ENCODE measurements at places on chromosomes 12 and 14.

DNA sequence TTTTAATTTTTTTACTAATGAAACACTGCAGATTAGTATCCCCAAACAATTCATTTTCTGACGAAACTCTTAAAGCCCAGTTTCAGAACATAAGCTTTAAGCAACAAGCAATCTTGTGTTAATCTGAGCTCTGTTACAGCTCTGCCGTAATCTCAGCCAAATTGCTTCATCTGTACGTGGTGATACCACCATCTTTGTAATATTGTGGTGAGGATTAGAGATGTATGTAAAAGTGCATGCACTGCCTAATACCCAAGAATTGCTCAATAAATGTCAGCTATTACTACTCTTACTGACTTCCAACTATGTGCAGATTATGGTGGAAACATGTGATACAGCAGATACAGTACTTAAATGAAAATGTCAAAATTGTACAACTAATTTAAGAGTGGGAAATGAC lies 1.8 kb downstream of the AKAP5 start:
- no peak for DNase-seq

DNA sequence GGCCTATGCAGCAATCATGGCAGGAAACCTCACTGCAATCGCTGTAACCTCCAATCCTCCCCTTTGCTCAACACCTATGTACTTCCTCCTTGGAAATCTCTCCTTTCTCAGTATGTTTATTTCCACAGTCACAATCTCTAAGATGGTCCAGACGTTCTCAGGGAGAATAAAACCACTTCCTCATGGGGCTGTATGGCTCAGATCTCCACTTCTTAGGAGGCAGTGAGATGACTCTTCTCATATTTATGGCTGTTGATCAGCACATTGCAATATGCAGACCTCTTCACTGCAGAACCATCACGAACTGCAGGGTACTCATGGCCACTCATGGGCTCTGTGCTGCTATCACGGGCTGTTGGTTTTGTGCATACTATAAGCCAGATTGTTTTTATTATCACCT lies 17.1 kb upstream of the OR4K17 start:
- no peak for DNase-seq

DNA sequence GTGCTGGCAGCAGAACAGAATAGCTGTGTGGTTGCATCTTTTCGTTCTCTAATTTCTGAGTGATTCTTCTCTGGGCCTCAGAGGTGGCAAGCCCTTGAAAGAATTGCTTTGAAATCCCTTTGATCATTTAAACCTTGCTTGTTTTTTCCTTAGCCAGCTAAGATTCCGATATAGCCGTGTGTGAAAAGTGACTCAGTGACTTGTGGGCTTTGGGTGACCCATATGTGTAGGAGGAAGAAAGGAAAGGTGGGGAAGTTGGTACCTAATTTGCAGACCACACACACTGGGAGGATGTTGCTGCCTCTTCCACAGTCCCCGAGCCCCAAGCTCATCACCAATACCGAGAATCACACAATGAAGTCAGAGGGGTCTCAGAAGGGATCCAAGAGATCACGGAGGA lies 18.8 kb downstream of the SLC24A4 start:
- DNase-seq: no peak

GRCh38 chr12:62736596-62736995 lies 198.4 kb downstream of the PPM1H start:
- DNase-seq: no peak

- no peak for DNase-seq
Observed at GRCh38 chr12:28887461-28887990, 261.6 kb upstream of the FAR2 start.

- no peak for DNase-seq
Observed at GRCh38 chr12:66774929-66775328, 96.1 kb upstream of the GRIP1 start.

DNA sequence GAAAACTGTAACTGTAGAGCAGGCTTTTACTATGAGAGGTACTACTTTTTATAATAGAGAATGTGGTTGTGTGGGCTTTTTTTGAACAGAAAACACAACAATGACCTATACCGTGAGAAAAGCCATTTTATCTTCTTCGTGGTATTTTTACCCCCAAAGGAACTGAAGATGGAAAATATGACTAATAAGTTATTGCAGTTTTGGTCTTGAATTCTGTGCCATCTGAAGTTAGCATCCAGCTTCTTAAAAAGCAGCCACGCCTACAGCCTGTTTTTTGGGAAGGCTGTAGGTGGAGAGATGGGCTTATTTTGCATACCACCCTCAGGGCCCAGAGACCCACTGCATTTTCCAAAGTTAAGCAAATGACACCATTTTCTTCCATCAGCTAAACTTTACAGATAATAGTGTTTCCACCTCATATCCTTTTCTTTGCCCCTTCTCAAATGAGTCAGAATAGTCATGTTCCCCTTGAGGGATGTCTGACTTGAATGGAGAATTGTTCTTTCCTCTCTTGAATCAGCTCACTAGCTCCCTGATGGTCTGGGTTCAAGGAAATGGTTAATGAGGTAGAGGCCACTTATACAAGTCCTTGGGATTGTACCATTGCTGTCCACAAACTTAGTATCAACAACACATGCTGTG lies 53.0 kb downstream of the TBC1D30 start:
- no peak for DNase-seq

DNA sequence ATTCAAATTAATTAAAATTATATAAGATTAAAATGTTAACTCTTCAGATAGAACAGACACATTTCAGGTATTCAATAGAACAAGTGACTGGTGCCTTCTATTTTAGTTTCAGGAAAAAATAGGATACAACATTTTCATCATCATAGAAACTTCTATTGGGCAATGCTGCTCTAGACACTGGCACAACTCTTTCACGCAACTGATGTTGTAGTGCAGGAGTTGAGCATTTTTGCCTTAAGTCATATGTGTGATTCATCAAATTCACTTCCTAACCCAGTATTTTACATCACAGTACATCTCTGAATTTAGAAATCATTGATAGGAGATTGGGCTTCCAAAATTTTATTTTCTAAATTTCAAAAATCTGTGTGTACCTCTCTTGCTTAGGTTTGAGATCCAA lies 215.4 kb upstream of the DIO2 start:
- DNase-seq: no peak

DNA sequence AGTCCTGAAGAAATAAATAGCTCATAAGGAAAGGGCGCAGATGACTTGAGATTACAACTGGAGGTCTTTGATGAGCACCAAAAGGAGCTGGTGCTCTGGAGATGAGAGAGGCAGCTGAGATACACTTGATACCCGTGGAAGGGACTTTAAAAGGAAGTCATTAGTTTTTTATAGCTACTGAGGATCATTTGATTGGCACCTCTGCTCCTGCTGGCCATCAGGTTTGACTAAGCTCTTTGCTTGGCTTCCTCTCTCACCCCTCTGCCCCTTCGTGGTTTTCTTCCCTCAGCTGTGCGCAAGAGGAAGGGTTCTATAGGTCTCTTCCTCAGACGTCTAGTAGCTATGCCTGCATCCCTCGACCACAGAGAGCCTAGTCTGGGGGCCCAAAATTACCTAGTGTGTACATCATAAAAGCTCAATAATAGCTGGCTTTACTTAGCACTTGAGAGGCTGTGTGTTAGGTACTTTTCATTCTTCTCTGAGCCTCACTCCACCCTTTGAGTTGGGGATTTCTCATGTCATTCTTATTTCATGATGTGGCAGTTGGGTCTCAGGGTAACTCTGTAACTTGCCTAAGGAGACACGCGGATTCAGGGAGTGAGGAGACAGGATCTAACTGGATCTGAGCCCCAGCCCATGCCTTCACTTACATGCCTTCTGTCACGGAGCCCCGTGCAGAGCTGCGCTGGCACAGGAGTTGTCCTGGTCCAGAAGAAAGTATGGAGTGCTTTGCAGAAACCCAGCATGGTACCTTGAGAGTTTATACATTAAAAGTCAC lies 68.4 kb upstream of the ASPG start:
- DNase-seq: no peak

GRCh38 chr12:93734784-93735183 lies 57.6 kb downstream of the CRADD start:
- no peak for DNase-seq

DNA sequence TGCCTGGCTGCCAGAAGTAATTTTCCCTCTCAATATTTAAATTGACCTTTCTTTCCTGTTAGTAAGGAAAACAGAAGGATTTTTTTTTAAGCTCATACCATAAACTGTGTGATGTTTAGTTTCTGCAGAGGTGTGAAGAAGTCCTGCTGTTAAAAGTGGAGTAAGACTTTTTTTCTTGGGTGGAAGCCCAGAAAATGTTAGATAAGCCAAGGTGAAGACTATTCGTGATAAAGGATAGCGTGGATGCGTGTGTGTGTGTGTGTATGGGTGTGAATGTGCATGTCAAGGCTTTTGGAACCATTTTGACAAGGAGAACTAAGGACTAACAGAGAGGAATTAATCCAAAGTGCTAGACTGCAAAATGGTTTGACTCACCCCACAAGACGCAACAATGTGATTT lies 152.9 kb upstream of the SEL1L start:
- no peak for DNase-seq

GRCh38 chr14:36508418-36509068 lies 11.5 kb downstream of the NKX2-1 start:
- DNase-seq: no peak

DNA sequence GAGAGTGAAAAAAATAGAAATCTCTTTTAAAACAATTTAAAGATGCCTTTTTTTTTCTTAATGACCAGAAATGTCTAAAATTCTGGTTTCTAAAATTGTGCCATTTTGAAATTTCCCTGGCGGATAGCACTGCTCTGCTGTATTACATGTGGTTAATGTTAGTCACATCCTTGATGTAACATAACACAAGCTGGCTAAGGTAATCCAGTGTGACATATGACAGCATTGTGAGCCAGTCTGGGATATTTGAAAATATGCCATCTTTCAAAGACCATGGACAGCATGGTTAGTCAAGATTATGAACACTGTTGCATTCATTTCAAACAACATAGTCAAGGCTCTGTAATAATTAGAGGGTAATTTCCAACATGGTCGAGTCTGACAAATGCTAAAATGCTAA lies 133.2 kb downstream of the ALX1 start:
- DNase-seq: no peak

DNA sequence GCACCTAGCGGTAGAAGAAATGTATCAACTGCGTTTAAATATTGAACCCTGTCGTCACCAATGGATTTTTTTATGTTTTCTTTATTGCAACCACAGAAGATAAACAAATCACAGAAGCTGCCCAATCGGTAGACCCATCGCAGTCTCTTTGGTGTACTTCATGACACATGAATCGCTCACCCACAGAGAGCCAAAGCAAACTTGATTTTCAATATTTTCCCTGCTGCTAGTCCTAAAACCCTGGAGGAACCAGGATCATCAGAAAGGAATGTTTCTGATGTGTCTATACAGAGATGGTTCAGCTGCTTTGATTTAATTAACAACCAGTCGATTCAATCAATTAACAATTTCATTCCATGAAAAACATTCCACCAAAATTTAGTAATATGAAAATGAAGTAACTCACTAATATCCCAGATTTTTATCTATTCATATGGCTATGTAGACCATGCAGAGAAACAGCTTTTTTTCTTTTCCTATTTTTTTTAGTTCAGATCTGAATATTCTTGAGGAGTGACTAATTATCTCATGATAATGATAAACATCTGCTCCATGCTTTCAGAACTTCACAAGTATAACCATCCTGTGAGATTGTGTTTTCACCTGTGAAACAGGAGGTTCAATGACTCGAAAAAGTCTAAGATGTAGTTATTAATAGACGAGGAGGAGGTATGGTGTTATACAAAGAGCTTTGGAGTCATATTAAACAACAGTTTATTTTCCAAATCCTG lies 46.1 kb downstream of the DIO2 start:
- no peak for DNase-seq

DNA sequence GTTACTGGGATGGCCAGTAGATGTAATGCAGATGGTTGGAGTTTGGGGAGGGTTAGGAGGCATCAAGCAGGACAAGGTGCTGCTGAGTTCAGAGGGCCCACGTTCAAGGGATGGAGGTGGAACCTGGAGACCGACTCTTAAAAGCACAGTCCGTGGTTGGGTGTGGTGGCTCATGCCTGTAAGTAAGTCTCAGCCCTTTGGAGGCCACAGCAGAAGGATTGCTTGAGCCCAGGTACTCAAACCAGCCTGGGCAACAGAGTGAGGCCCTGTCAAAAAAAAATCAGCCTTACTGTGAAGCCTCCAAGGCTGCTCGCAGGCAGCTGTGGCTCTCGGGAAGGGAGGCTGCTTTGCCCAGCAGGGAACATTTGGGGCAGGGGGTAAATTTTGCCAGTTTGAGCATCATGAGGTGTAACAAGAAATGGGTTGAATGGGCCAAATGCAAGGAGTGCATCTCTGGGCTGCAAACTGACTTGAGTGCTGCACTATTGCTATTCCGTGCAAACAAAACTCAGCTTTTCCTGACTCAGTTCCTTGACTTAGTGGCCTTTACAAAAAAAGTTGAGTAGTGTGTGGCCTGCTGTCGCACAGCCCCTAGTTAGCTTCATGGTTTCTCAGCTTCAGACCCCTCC lies 55.0 kb downstream of the ANAPC7 start:
- no peak for DNase-seq

DNA sequence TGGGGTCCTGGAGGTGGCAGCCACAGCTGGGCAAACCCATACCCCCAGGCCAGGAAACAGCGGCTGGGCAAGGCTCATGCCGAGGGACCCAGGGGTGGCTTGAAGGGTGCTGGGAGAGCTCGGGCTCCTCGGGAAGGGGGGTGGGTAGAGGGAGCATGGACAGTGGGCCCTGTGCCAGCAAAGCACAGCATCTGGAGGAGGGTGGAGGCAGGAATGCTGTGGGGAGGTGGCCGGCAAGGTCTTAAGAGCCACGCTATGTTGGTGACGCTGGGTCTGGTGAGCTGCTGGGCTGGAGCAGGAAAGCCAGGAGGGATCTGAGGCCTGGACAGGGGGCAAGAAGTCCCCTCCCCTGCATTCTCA lies 48.2 kb upstream of the DLK1 start:
- no peak for DNase-seq

DNA sequence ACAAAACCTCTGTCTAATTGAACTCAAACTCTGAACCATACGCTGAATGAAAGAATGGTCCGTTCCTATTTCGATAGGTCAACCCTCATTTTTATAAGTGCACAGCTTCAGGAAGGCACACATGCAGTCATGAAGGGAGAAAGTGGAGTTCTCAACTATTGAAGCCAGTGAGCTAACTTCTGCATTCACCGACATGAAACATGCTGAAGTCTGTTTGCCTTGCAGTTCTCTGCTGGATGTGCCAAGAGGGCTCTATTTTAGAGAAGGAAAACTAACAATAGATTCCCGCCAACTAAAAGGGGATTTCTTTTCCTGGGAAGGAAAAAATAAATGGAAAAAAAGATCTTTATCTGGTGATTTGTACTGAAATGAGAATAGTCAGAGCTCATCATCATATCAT lies 191.0 kb upstream of the PLEKHG7 start:
- DNase-seq: no peak

- DNase-seq: no peak
Observed at GRCh38 chr12:45666816-45667215, 62.7 kb upstream of the ARID2 start.

DNA sequence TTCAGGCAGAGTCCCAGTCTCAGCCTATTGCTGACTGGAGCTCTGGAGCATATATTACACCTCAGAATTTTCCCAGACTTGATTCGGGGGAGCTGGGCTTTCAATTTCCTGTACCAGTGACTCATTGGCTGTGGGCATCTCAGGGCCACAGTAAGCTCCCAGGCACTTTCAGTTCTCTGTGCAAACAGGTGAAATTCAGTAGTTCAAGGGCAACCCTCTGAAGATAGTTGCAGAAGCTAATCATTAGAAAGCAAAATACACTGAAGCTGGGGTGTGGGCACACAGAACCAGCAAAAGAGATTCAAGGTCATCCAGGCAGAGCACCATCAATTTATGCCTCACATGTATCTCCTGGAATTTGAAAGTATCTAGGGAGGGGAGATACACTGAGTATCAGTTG lies 8.1 kb upstream of the NIN start:
- no peak for DNase-seq
